ENCODE measurements at places on chromosomes 7 and 10.

- no peak for DNase-seq
Observed at GRCh38 chr10:62805231-62806099, 945 bp downstream of the ADO start.

DNA sequence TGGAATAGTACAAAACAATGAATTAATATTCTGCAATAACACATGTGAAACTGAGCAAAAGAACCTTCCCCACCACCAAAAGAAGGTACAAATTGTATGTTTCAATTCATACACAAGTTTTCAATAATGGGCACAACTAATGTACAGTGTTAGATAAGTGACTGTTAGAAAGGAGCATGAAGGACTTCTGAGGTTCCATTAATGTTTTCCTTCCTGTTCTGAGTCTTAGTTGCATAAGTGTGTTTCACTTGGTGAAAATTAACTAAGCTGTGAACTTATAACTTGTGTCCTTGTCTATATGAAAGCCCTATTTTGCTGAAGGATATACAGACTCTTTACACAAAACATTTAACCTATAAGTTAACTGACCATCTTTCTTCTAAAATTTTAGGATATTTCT, 8.2 kb downstream of the GSAP start:
- no peak for DNase-seq

GRCh38 chr7:141073173-141073640, 657 bp upstream of the TMEM178B start:
- no peak for DNase-seq

- no peak for DNase-seq
Observed at GRCh38 chr7:106420736-106421135, 136.0 kb upstream of the NAMPT start.

DNA sequence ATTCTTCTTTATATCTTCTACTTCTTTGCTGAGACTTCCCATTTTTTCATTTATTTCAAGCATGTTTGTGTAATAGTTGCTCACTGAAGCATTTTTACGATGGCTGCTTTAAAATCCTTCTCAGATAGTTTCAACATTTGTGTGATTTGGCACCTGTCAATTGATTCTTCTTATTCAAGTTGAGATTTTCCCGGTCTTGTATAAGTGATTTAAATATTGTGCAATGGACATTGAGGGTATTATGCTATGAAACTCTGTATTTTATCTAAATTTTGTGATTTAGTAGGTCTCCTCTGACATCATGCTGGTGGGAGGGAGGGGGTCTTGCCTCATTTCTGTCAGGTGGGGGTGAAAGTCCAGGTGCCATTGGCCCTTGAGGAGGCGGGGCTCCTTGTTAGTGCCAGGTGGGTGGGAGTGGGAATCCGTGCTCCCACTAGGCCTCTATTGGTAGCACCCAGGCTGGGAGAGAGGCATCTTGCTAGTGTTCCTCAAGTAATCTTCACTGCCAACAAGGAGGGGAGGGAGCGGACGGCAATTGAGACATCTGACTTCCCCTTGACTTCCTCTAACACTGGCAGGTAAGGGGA, 73.0 kb downstream of the ANLN start:
- no peak for DNase-seq

- DNase-seq = no peak
Observed at GRCh38 chr10:70479165-70479581, 606 bp downstream of the PALD1 start.

DNA sequence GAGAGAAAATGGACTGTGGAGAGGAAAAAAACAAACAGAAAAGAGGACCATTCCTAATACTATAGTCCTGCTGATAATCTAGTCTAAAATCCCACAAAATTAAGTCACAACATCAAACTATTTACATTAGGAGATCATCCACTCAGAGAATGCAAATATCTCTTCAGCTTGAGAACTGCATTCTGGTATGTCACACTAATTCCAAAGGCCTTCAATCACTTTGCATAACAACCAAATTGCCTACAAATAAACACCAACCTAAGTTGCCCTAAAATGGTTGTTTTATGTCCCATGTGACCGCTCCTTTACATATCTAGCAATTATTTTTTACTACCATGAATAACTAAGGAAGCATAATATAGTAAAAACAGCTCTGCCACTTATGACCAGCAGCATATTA, 264.3 kb downstream of the CACNA2D1 start:
- no peak for DNase-seq

GRCh38 chr7:39509912-39510311, 56.3 kb upstream of the YAE1 start:
- no peak for DNase-seq

DNA sequence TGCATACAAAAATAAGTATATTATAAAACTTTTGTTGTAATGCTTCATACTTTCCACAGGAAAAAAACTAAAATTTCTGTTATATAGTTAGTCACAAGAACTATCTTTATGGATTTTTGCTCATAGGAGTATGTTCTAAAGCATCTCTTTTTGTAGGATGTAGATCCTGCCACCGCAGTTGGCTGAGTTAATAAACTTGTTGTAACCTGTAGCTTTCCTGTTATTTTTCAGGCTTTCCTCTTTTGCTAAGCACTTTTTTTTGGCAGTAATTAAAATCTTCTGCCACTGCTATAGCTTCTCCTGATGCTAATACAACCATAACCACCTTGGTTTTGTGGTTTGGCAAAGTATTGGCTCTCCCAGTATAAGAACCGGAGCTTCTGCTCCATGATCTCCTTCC, 60.3 kb downstream of the WNT2 start:
- DNase-seq = no peak

DNA sequence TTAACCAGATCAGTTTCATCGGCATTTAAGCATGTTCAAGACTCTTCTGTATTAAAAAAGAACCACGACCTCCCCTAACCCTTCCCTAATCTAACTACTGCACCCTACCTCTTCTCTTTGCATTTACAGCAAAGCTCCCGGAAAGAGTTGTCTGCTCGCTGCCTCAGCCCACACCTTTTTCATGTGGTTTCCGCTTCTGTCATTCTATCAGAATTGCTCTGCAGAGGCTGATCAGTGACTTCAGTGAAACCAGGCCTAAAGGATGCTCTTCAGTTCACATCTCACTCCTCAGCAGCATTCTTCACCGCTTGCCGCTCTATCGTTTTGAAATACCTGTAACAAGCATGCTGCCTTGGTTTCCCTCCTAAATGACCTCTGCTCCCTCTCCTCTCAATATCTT, 160.9 kb downstream of the SDK1 start:
- DNase-seq = no peak

- no peak for DNase-seq
Observed at GRCh38 chr10:80260295-80261243, 28.9 kb downstream of the MAT1A start.

- DNase-seq = no peak
Observed at GRCh38 chr7:115124409-115124939, 202.6 kb downstream of the MDFIC start.

GRCh38 chr7:2266911-2267310, 24.9 kb downstream of the NUDT1 start:
- DNase-seq = no peak

DNA sequence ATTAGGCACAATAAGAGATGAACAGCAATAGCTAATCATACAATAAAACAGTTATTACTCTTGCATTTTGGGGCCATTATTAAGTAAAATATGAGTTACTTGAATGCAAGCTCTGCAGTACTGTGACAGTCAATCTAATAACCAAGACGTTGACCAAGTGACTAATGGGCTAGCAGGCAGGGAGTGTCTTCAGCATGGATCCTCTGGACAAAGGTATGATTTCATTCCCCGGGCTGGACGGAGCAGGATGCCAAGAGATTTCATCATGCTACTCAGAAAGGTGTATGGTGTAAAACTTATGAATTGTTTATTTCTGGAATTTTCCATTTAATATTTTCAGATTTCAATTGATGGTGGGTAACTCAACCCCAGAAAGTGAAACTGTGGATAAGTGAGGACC, 80.9 kb downstream of the SHH start:
- DNase-seq = no peak

All from liver (tissue), 10 donors.